ENCODE measurements at places on chromosomes 16 and 17. TPM values are rescaled to one million over a fixed set of nuclear protein-coding genes. Genes with fewer than 3 reads are reported as not detected.

Gene SUPT4H1
- total RNA-seq = 40.3 TPM

Gene GRAPL
- total RNA-seq = 13.3 TPM

Gene NTHL1
- 61.5 TPM for total RNA-seq

Gene SLC16A13
- total RNA-seq = 1.5 TPM

Gene SEPTIN1
- not detected for total RNA-seq

Gene TIMP2
- 35.9 TPM for total RNA-seq

Gene CCL22
- not detected for total RNA-seq

Gene AATK
- total RNA-seq = 7.8 TPM

Gene STRADA
- 11.2 TPM for total RNA-seq

Gene MYH8
- total RNA-seq = not detected

Gene MILR1
- 3.5 TPM for total RNA-seq

Gene CEP295NL
- total RNA-seq = 6.4 TPM

Gene SLC5A11
- total RNA-seq = not detected

Gene CTRB2
- not detected for total RNA-seq

Gene SLC5A10
- under 0.01 TPM for total RNA-seq

Gene TP53I13
- 30.8 TPM for total RNA-seq

Gene AKAP1
- total RNA-seq = 27.7 TPM

Gene MYO15B
- total RNA-seq = 6.0 TPM

Gene NPIPA2
- total RNA-seq = 1.3 TPM

Gene CCDC182
- total RNA-seq = not detected

Gene SGSM2
- 23.2 TPM for total RNA-seq

Gene TMIGD1
- not detected for total RNA-seq

Gene SEZ6L2
- 5.9 TPM for total RNA-seq

Gene ACSM5
- 0.44 TPM for total RNA-seq

Gene KRT39
- total RNA-seq = not detected

Gene NGFR
- total RNA-seq = not detected

Gene PRR15L
- not detected for total RNA-seq

Gene ZNF423
- 12.1 TPM for total RNA-seq

Gene PLD6
- total RNA-seq = 1.3 TPM

Gene SULT1A4
- 12.6 TPM for total RNA-seq

Gene ECI1
- 19.2 TPM for total RNA-seq

Gene CDH3
- not detected for total RNA-seq

Gene ITGAD
- total RNA-seq = not detected

Gene NOG
- total RNA-seq = 1.6 TPM

Gene MT1A
- total RNA-seq = 0.65 TPM

Gene CCL1
- not detected for total RNA-seq

Gene GJD3
- 0.49 TPM for total RNA-seq

Gene HSPB9
- not detected for total RNA-seq

Gene KCNH4
- 0.19 TPM for total RNA-seq

Gene CDH5
- total RNA-seq = 927 TPM

Gene HBM
- total RNA-seq = not detected

Gene SP2
- 0.65 TPM for total RNA-seq

Gene MSLN
- not detected for total RNA-seq

Gene ZNF207
- 112 TPM for total RNA-seq

Gene ACAP1
- not detected for total RNA-seq

Gene ABCA8
- 0.25 TPM for total RNA-seq

Gene INCA1
- total RNA-seq = 0.25 TPM

Gene KCNH6
- 0.06 TPM for total RNA-seq

Measured in bladder microvascular endothelial cell (primary cell).